PC-9 (cell line): ENCODE measurements at places on chromosomes 3 and 15. TPM values are rescaled to one million over a fixed set of nuclear protein-coding genes. Genes with fewer than 3 reads are reported as not detected.
A peak's percentile ranks its signal among the peaks of the same experiment; 100 is the strongest.

GRCh38 chr3:24378313-24378712 is 116.3 kb downstream of the THRB start:
- H3K36me3 ChIP-seq = no peaks in the 10 kb centered on the region
- H3K4me1 ChIP-seq = peaks cover 34% of the 10 kb centered on the region
- H3K27ac ChIP-seq = no peak overlapping the region

DNA sequence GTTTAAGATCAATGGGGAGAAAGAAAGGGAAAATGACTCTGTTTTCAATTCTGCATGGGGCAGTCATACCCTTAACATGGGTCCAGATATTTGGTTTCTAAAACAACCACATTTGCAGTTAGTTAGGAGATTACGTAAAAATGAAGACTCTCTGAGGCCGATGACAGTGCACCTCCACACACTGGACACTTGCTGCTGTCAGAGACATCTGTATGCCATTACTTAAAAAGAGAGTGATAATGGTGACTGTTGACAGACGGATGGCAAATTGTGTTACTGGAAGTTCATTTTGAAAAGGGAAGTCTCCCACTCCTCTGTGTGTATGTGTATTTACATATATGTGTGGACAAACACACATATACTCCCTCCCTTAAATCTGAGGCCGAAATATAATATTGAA is 304.5 kb upstream of the SEMA6D start:
- no peak overlapping the region for H3K4me3 ChIP-seq
- no peaks in the 10 kb centered on the region for H3K27me3 ChIP-seq
- no peaks in the 10 kb centered on the region for H3K36me3 ChIP-seq
- DNase-seq = no peak

Gene VPS13C
- 40.0 and 48.9 TPM in 2 replicates for total RNA-seq

DNA sequence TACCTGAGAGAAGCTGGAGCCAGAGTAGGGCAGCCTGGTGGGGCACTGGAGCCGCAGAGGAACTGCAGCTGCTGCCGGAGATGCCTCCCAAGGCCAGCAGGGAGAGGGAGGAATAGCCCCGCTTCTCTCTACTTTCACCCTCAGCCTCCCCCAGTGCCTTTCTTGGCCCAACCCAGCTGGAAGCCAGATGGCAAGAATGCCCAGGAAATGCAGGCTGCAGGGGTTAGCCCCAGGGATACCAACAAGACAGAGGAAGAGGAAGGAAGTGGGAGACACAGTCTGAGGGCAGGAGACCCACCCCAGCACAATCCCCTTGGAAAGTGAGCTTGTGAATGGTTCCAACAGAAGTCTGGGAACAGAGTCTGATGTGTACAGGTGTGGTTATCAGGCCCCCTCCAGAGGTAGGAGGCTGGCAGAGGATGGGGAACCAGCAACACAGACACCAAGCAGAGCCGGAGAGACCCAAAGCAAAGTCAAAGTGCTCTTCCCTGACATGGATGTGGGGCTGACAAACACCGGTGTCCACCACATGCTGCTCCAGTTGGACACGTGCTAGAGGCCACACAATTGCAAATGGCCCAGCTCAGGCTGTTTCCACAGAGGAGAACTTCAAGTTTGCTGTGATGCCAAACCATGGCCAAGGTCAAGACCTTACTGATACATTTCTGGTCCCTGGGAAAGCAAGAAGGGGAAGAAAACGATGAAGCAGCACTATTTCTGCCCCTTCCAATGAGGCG is 418.8 kb upstream of the PROK2 start:
- DNase-seq = no peak
- H3K4me3 ChIP-seq = no peak overlapping the region
- H3K27me3 ChIP-seq = peaks cover 7% of the 10 kb centered on the region; the same call in 1 of the 2 replicates
- H3K36me3 ChIP-seq = no peaks in the 10 kb centered on the region
- H3K4me1 ChIP-seq = no peaks in the 10 kb centered on the region
- no peak overlapping the region for H3K27ac ChIP-seq

- H3K4me1 ChIP-seq = no peaks in the 10 kb centered on the region
- no peaks in the 10 kb centered on the region for H3K27me3 ChIP-seq
- no peak for DNase-seq
- no peak overlapping the region for H3K27ac ChIP-seq
- no peak overlapping the region for H3K4me3 ChIP-seq
These were observed 465.9 kb upstream of the TGFBR2 start for GRCh38 chr3:30140356-30141075.

Gene SEMA7A
- 8.3 and 14.5 TPM in 2 replicates for total RNA-seq

DNA sequence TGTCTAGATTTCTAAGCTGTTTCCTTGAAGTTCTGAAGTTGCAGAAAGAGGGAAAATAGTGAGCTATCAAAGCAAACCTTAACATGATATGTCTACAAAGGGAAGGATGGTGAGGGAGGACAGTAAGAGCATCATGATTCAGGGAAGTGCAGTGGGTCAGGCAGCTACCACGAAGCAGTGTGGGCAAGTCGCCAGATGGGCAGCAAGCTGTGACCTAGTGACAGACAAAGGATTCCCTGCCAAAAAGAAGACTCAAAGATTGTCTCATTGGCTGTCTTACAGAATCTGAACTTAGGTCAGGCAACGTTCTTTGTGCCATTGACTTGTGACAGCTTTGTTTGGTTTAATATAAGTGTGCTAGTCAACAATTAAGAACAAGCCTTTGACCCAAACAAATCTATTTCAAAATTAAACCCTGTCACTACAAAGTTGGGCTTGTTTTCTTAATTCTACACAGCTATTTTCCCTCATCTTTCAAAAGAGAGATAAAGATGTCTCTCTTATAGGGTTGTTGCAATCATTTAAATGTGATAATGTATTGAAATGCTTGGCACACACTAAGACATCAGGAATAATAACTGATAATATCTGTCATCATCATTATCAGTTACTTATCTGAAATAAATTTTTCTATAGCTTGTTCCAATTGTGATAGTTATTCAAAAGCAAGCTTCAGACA is 153.3 kb downstream of the ECT2 start:
- H3K36me3 ChIP-seq = no peaks in the 10 kb centered on the region
- no peak overlapping the region for H3K27ac ChIP-seq
- peaks cover 5% of the 10 kb centered on the region for H3K27me3 ChIP-seq

GRCh38 chr15:64400583-64400982 is 12.9 kb downstream of the TRIP4 start:
- H3K27ac ChIP-seq = no peak overlapping the region
- H3K27me3 ChIP-seq = no peaks in the 10 kb centered on the region
- H3K4me1 ChIP-seq = peaks cover 4% of the 10 kb centered on the region
- H3K4me3 ChIP-seq = no peak overlapping the region

GRCh38 chr15:80773122-80773551 is 6.0 kb upstream of the CEMIP start:
- no peaks in the 10 kb centered on the region for H3K36me3 ChIP-seq
- DNase-seq = no peak
- H3K27me3 ChIP-seq = no peaks in the 10 kb centered on the region
- H3K27ac ChIP-seq = no peak overlapping the region
- peaks cover 28% of the 10 kb centered on the region for H3K4me1 ChIP-seq

GRCh38 chr15:61038387-61038786 is 190.7 kb downstream of the RORA start:
- H3K4me3 ChIP-seq = no peak overlapping the region
- no peaks in the 10 kb centered on the region for H3K36me3 ChIP-seq
- H3K27me3 ChIP-seq = no peaks in the 10 kb centered on the region
- H3K4me1 ChIP-seq = no peaks in the 10 kb centered on the region
- no peak for DNase-seq

DNA sequence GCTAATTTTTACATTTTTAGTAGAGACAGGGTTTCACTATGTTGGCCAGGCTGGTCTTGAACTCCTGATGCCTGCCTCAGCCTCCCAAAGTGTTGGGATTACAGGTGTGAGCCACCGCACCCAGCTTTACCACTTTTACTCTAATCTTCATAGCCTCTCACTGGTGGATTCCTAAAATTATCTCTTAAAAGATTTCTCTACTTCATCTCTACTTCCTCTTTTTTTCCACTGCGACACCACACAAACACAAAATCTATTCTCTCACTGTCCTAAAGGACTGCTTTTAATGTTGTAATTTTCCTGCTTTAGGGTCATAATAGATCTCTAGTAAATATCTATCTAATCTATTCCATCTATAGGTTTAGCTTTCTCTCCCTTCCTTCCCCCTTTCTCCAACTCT is 34.0 kb upstream of the TBL1XR1 start:
- no peak overlapping the region for H3K27ac ChIP-seq
- DNase-seq = no peak
- H3K36me3 ChIP-seq = no peaks in the 10 kb centered on the region
- H3K4me3 ChIP-seq = no peak overlapping the region
- no peaks in the 10 kb centered on the region for H3K27me3 ChIP-seq

Gene OR4M2
- not detected in 2 replicates for total RNA-seq

- no peaks in the 10 kb centered on the region for H3K36me3 ChIP-seq
- no peaks in the 10 kb centered on the region for H3K4me1 ChIP-seq
- no peak for DNase-seq
- H3K27me3 ChIP-seq = no peaks in the 10 kb centered on the region
- H3K27ac ChIP-seq = no peak overlapping the region
These were observed 65.7 kb downstream of the OCA2 start for GRCh38 chr15:28033443-28033842.

DNA sequence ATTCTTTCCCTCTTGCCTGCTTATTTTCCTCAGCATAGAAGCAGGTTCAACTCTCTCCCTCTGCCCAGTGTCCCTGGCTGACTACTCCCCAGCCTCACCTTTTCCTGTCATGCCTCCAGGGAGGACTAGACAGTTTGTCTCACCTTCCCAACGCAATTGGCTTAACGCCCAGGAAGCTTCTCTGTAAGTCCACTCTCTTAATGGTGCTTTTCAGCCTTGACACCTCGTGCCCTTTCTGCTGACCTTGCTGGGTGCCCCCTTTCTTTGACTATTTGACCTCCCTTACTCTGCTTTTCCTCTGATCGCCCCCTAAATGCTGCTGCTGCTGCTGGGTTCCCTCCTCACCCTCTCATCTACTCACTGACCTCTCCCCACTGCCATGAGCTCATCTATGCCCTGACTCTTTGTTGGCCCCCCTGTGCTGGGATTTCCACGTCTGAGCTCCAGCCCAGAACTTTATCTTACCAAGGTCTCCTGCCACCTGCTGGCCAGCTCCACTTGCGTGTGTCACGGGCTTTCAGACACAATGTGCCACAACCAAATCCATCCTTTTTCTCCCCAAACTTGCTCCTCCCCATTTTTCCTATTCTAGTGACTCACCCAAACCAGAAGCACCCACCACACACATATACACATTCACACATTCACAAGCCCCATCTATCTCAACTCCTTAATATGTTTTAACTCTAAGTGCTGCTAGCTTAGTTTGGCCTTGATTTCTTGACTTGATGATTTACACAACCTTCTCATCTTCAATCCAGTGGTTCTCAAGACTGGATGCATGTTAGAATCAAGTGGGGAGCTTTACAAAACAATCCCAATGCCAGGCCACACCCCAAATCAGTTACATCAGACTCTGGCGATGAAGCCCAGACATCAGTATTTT is 16.6 kb downstream of the EPB42 start:
- no peaks in the 10 kb centered on the region for H3K4me1 ChIP-seq
- H3K4me3 ChIP-seq = no peak overlapping the region
- no peaks in the 10 kb centered on the region for H3K36me3 ChIP-seq
- H3K27me3 ChIP-seq = no peaks in the 10 kb centered on the region

DNA sequence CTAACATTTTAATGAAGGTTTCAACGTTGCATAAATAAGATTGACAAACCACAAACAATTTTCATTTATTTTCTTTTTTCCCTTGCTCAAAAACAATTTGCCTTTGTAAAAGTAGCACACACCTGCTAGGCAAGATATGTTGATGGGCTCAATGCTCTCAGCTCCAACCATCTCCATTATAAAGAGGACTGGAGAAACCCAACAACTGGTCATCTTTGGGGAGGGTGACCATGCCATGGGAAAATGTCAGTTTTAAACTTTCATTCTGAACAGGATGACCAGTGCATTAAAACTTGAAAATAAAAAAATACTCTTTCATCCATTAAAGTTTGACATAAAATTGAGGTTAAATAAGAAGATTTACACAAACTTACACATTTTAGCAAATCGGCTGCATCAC is 183.7 kb downstream of the CFAP20DC start:
- H3K4me1 ChIP-seq = no peaks in the 10 kb centered on the region
- no peak overlapping the region for H3K4me3 ChIP-seq
- no peak overlapping the region for H3K27ac ChIP-seq
- DNase-seq = no peak
- H3K27me3 ChIP-seq = no peaks in the 10 kb centered on the region

Gene GOLGA8O
- 0.28 and 0.59 TPM in 2 replicates for total RNA-seq

Gene ERICH6
- total RNA-seq = not detected in 2 replicates

GRCh38 chr15:63135804-63136203 is 14.1 kb downstream of the LACTB start:
- no peaks in the 10 kb centered on the region for H3K36me3 ChIP-seq
- H3K4me1 ChIP-seq = peaks cover 29% of the 10 kb centered on the region
- H3K27ac ChIP-seq = peak overlapping the region; percentile 71
- H3K27me3 ChIP-seq = no peaks in the 10 kb centered on the region

DNA sequence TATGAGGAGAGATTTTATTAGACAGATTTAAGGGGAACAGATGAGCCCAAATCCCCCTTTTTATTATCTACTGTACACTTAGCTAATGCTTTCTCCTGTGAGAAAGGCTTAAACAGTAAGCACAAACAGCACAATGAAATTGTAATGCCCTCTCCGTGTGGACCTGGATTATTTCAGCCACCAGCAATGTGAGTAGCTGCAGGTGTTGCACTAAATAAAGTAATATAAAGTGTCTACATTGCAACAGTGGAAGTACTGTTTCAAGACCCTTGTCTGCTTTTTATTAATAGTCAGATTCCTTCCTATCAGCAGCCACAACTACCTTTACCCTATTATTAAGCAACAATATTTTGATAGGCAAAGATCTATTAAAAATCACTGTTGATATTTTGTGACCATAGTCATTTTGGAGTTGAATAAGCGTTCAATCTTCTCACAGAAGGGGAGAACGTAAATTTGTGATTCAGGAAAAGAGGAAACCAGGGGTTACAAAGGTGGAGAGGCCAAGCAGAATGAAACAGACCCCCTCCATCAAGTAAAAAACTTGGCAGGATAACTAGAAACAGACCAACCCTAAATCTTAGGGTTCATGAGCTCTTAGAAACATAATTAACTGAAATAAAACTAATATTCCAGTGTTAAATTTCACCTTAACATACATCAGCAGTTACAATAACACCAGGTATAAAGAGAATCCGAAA is 422.6 kb downstream of the MECOM start:
- peaks cover 29% of the 10 kb centered on the region for H3K4me1 ChIP-seq
- H3K4me3 ChIP-seq = peak overlapping the region; percentile 31; the same call in 1 of the 2 replicates
- no peaks in the 10 kb centered on the region for H3K27me3 ChIP-seq
- no peak for DNase-seq
- no peaks in the 10 kb centered on the region for H3K36me3 ChIP-seq

GRCh38 chr3:65979162-65979561 is 59.6 kb downstream of the MAGI1 start:
- no peak overlapping the region for H3K4me3 ChIP-seq
- no peak for DNase-seq
- no peaks in the 10 kb centered on the region for H3K4me1 ChIP-seq
- H3K36me3 ChIP-seq = no peaks in the 10 kb centered on the region

GRCh38 chr15:45458746-45459403 is 63.7 kb downstream of the SLC30A4 start:
- no peaks in the 10 kb centered on the region for H3K27me3 ChIP-seq
- H3K27ac ChIP-seq = no peak overlapping the region
- H3K36me3 ChIP-seq = no peaks in the 10 kb centered on the region
- peak overlapping the region; percentile 24; the same call in 1 of the 2 replicates for H3K4me3 ChIP-seq

Gene ECE2
- not detected in 2 replicates for total RNA-seq

- H3K4me1 ChIP-seq = peaks cover 35% of the 10 kb centered on the region
- no peak overlapping the region for H3K27ac ChIP-seq
- DNase-seq = no peak
- no peaks in the 10 kb centered on the region for H3K36me3 ChIP-seq
- H3K27me3 ChIP-seq = no peaks in the 10 kb centered on the region
These were observed 19.4 kb downstream of the GXYLT2 start for GRCh38 chr3:72907131-72907711.

- peaks cover 33% of the 10 kb centered on the region for H3K4me1 ChIP-seq
- no peak overlapping the region for H3K4me3 ChIP-seq
- DNase-seq = no peak
- no peaks in the 10 kb centered on the region for H3K27me3 ChIP-seq
These were observed 86.8 kb downstream of the LIPC start for GRCh38 chr15:58518626-58519025.

Gene C3orf80
- not detected in 2 replicates for total RNA-seq
